ENCODE measurements at places on chromosomes 7 and 10.

DNA sequence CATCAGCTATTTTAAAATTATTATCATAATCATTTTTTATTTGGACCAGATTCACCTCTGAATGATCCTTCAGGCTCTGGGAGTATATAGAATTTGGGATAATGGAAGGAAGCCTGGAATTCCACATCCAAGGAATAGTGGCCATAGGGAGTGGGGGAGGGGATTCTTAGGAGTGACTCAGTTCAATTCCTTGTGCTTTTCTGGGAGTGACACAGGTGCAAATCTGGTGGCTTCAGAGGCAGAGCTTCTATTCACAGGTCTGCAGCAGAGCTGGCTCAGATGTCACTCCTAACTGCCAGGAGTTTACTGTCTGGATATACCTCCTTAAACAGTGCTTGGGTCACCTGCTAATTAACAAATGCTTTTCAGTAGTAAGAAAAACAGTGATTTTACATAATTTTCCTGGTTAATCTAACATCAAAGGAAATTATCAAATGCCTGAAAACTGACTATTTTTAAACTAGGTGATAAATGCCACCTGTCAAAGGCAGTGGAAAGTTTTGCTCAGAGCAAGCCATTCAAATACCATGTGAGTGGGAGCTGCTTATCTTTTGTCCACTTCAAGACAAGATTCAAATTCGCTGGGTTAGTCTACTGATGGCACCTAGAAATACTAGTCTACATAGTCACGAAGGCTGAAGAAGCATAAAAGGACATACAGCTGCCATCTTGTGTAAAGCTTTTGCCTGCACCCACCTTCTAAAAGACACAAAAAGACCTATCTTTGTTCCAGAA lies 106.7 kb upstream of the LAMB4 start:
- no peak for DNase-seq

GRCh38 chr7:49324707-49325106 lies 400.4 kb downstream of the CDC14C start:
- no peak for DNase-seq

- no peak for DNase-seq
Measured at GRCh38 chr10:11521860-11522259, 89.6 kb downstream of the USP6NL start.

DNA sequence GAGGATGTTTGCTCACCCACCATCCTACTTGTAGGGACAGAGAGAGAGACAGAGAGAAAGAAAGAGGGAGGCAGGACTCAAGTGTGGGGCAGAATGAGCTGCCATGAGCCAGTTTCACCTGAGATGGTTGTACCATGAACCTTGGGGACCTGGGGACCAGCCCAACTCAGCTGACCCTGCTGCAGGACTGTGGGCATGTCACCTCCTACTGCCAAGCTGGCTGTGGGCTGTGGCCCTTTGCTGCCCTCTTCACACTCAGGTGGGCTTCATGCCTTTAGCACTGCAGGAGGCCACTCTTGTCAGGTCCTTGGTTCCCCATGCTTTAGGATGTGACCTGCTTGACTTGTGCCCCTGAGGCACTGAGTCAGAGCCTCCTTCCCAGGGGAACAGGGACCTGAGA lies 108.2 kb upstream of the PCBD1 start:
- DNase-seq, result no peak

All from right kidney (tissue), 9 donors.